ENCODE measurements at places on chromosomes 11 and 22.
A peak's percentile ranks its signal among the peaks of the same experiment; 100 is the strongest.

DNA sequence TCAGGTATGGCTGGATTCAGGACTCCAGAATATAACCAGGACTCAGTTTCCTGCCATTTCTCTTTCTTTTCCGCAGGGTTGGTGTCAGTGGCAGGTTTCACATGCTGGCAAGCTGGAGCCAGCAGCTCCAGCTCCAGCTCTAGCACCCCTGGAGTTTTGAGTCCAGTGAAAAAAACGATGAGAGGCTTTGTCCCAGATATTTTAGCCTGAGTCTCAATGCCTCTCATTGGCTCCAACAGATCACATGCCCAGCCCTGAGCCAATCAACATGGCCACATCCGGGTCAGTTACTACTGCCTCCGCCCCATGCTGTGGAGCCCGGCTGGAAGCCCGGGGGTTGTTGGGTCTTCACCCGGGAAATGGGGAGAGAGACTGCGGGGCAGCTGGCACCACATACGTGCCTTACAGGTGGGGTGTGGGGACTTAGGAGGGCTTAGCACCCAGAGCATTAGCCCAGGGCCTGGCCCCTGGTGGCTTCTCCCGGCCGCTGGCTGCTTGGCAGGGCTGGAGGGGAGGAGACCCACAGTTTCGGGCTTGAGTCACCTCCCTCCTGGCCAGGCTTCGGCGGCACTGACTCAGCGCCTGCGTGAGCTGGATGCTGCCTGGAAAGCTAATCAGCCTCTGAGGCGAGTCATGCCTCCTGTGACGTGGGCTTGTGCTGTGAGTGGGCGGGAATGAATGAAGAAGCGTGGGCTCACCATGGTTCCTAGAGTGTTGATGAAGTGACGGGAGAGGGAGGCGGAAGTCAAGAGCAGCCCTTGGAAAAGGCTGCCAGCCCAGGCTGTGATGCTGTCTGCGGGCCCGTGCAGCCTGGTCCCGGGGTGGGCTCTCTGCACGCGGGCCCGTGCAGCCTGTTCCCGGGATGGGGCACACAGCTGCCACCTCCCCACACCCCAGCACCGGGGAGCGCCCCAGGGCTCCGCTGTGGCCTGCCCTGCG is 15.3 kb upstream of the MRTFA start:
- peak; percentile 75 for DNase-seq

DNA sequence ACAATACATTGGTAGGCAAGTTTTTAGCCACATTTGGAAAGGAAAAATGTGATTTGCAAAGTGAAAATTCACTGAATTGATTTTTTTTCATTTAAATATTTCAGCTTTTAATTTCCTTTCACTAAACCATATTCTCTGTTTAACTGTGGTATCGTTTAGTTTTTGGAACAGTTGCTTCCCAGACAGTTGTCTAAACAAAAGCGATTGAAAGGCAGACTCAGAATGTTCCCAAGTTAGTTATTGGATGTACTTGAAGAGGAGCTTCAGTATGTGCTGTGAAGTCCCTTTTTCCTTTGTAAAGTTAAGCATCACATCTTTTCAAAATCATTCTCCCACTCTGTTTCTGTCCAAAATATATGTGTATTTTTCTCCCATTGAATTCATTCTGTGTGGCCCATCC is 623.4 kb upstream of the LUZP2 start:
- DNase-seq: no peak

GRCh38 chr22:19226428-19226827 is 47.9 kb upstream of the SLC25A1 start:
- DNase-seq: no peak

DNA sequence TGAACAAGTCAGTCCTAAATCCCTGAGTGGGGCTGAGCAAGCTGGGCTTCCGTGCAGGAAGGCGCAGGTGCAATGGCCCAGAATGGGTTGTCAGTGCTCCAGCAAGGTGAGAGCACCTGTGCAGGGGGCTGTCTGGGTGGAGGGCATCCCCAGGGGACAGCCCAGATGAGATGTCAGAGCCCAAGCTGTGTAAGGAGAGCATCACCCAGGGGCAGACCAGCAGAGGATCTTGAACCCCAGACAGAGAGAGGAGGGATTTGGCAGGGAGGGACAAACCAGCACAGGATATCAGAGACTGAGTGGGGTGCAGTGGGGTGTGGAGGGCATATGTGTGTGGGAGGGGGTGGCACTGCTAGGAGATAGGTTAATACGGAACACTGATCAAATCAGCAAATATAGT is 114.9 kb upstream of the TMEM45B start:
- DNase-seq: no peak

DNA sequence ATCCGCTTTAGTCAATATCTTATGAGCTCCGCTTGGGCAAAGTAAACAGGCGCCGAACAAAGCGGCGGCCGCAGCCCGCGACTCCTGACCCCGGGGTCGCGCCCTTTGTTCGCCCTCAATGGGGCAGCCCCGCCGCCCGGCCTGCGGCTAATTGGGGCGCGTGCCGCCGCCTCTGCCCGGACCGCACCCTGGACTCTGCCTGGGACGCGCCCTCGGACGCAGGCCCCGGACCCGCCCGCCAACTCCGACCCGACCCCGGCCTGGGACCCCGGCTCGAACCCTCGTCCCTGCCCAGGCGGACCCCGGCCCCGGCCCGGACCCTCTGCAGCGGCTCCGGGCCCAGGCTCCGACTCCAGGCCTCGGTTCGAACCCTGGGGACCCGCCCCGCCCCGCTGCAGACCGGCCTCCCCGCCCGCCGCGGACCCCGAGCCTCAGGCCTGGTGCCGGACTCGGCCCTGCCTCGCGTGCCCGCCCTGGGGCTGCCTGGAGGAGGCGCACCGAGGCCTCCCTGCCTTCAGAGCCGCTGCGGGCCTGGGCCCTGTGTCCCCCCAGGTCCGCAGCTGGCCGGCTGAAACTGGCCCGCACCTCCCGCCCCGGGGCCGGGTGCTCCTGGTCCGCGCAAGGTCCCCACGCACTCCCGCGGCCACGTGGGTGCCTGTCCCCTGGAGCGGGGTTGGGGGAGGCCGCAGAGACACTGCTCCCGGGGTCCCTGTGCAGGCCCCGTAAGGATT is 84.7 kb upstream of the WNT7B start:
- no peak for DNase-seq

DNA sequence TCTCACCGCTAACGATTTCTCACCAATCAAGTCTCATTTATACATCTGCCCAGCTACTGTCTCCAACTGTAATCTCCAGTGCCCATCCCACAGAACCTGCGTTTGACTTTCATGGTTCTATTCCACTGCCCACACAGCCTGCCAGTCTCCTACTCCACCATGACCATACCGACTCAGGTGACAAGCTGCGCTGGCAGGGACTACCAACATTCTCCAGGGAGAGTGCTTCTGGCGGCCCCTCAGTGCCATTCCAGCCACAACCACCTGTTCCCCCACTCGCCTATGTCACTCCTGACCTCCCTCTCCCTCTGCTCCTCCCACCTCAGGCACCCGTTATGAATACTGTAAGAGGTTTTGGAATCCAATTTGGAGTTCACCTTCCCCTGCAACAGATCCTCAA is 108.5 kb upstream of the BID start:
- DNase-seq: no peak

DNA sequence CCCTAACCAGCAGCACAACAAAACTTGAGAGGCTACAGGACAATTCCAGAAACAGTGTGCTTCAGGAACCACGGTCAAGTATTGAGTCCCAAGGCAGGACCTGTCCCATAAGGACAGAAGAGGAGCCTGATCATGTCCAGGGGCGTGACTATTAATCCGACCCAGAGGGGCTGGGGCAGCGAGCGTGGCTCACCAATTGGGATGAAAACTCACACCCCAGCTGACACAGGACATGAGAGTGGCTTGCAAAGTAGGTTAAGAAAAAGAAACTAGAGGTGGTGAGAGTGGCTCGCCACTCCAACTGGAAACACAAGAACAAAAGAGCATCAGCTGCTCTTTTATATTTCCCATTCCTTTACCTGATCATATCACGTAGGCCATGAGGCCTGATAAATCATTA is 16.0 kb upstream of the FEZ1 start:
- no peak for DNase-seq

DNA sequence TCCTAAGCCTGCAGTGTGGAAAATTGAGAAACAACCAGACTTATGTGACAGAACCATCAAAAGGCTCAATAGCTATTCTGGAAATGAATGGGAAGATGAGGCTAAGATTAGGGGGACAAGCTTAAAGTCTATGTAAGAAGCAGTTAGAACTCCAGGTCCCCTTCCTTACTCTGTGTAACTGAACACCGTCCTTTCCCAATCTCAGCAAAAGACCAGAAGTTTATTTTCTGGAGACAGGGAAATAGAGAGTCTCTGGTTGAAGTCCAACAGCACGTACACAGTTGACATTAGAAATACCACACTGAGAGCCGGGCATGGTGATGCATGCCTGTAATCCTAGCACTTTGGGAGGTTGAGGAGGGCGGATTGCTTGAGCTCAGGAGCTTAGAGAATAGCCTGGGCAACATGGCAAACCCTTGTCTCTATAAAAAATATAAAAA is 93.9 kb downstream of the CD44 start:
- DNase-seq: no peak

DNA sequence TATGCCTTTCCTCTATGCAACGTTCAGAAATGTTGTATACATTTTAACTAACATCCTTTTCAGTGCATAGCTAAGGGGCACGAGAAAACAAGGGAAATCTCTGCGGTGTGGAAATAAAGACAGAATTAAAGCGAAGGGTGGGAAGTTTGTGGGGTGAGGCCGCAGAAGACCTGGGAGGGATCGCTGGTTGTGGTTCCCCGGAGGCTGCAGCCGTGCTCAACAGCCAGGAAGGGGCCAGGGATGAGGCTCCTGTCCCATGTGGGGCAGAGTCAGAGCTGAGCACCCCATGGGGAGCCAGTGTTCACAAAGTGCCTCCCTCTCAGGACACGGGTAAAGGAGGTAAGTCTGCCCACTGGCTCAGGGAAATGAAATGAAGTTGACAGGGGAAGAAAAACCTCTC is 67.5 kb downstream of the MYEOV start:
- peak; percentile 34 for DNase-seq

GRCh38 chr11:117375960-117376359 is 48.3 kb downstream of the CEP164 start:
- DNase-seq: no peak

- DNase-seq: no peak
These were observed 11.7 kb downstream of the EIF4G2 start for GRCh38 chr11:10797001-10797400.

GRCh38 chr11:3913921-3914320 is 58.5 kb downstream of the STIM1 start:
- DNase-seq: no peak

GRCh38 chr11:66985508-66986177 is 10.5 kb downstream of the C11orf86 start:
- DNase-seq: no peak

DNA sequence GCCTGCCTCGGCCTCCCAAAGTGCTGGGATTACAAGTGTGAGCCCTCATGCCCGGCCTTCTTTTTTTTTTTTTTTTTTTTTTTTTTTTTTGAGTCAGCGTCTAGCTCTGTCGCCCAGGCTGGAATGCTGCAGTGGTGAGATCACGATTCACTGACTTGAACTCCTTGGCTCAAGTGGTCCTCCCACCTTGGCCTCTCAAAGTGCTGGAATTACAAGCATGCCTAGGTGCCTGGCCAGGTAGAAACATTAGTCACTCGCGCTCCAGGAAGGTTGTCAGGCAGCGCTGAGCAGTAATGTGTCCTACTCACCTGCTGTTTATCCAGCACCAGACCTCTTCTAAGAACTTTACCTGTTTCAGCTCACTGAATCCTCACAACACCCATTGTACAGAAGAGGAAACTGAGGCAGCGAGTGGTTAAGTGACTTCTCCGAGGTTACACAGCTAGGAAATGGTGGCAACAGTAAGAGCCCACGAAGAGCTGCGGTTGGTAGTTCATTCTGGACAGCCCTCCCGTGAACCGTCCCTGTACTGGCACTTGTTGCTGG is 496 bp upstream of the CST6 start:
- no peak for DNase-seq

GRCh38 chr22:30720263-30720837 is 25.7 kb downstream of the OSBP2 start:
- no peak for DNase-seq

DNA sequence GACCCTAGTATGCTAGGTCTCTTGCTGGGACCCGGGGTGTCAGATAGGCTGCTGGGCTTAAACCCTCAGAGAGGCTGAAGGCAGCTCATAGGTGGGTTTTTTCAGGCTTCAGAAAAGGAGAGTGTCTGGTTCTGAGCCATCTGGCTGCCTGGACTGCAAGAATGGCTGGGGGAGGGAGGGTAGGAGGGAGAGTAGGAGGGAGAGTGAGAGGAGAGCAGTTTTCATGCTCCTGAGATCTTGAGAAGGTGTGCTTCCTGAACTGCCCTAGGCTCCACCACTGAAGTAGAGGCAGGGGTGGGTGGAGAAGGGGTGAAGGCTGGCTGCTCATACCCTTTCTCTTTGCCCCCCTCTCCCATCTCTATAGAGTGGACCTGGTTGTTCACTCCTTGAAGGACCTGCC is 4.6 kb downstream of the HMBS start:
- no peak for DNase-seq

- peak; percentile 84 for DNase-seq
These were observed 252.0 kb downstream of the CTTN start for GRCh38 chr11:70650075-70650909.

- no peak for DNase-seq
These were observed 125.1 kb downstream of the SERGEF start for GRCh38 chr11:17887779-17888178.

DNA sequence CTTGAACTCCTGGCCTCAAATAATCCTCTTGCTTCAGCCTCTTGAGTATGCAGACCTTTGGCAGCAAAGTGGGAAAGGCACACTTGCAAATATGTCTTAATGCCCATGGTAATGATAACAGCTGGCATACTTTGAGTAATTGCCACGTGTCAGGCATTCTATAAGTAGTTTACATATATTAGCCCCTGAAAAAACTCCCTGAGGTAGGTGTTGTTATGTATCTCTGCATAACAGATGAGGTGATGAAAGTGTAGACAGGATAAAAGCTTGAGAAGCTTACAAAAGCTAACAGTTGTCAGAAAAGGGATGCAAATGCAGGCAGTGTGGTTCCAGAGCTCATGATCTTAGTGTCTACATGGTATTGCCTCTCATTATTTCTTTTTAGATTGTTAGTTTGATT is 291.1 kb upstream of the C11orf87 start:
- no peak for DNase-seq

DNA sequence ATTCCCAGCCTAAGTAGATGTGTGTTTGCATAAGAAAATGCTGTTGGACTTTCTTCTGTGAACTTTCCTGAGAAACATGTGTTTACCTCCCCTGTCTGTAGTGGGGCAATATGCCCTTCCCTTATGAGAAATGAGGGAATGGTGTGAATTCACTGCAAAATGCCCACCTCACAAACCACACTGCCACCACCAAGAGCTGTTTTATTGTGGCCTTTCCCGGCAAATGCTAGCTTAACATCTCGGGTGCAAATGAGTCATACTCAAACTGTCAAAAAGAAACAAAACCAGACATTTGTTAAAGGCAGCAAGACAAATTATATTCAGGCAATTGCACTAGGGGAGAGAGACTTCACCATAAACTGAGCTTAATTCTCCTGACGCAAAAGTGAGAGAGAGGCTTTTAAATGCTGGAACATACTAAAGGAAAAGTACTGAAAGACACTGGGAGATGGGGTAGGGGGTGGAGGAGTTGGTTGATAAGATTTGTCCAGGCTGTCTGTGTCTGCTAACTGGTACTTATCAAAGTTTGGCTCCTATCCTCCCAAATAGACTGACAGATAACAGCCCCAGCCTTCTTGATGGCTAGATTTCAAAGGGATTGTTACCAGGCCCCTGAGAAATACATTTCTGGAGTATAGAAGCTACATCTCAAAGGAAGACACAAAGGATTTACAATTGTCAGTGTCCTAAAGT is 70.9 kb upstream of the OR5AK2 start:
- DNase-seq: no peak

Measured in type B pancreatic cell (in vitro differentiated cells).